ENCODE measurements at places on chromosomes 3 and 15.
A peak's percentile ranks its signal among the peaks of the same experiment; 100 is the strongest.

GRCh38 chr15:60793656-60794055, 314.7 kb upstream of the ICE2 start:
- DNase-seq: no peak

DNA sequence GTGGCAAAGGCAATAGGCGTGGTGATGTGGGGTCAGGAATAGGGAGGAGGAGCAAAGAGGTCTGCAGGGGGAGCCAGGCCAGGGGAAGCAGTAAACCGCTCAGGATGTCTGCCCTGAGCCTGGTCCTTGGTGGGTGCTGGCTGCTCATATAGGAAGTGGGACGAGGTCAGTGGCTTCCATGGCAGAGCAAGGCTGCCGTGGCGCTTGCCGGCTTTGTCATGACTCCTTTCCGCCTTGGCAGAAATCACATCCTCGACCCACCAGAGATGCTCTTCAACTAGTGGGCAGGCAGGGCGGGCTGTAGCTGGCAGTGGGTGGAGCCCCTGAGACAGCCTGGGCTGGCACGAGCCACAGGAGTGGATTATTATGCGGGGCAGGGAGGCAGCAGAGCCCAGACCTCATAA, 13.1 kb upstream of the SKOR1 start:
- DNase-seq: peak; percentile 70

DNA sequence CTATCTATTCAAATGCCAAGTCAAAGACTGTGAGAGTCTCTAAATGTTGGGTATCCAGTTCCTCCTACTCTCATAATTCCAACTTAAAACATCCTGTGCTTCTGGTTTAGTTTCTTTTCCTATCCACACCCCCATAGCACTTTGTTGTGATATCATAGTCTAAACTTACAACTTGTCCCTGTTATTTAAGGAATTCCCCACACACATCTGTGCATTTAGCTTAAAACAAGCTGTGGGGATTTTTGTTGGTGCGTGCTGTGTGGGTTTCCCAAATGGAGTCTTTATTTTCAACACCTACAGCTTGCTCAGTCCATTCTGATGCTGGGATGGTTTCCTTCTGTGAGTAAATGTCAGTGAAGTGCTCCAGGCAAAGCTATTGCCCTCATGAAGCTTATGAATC, 167.3 kb downstream of the GMNC start:
- DNase-seq: no peak

DNA sequence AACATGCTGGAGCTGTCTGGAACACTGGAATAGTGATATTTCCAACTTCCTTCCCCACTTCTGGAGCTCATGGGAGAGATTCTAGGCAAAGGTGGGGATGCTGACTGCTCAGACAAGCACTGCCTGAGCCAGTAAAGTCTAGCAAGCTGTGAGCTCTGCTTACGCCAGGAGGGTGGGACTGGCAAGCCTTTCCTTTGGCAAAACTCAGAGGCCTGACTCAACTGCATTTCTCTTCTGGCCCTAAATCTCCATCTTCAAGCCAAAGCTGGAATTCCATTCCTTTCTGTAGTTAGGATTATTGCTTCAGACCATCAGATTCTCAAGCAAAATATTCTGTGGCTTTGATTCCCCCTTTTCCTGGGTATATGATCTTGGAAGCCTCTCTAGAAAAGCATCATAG, 20.3 kb upstream of the EPB42 start:
- no peak for DNase-seq

GRCh38 chr3:3605226-3605625, 194.0 kb upstream of the LRRN1 start:
- no peak for DNase-seq

DNA sequence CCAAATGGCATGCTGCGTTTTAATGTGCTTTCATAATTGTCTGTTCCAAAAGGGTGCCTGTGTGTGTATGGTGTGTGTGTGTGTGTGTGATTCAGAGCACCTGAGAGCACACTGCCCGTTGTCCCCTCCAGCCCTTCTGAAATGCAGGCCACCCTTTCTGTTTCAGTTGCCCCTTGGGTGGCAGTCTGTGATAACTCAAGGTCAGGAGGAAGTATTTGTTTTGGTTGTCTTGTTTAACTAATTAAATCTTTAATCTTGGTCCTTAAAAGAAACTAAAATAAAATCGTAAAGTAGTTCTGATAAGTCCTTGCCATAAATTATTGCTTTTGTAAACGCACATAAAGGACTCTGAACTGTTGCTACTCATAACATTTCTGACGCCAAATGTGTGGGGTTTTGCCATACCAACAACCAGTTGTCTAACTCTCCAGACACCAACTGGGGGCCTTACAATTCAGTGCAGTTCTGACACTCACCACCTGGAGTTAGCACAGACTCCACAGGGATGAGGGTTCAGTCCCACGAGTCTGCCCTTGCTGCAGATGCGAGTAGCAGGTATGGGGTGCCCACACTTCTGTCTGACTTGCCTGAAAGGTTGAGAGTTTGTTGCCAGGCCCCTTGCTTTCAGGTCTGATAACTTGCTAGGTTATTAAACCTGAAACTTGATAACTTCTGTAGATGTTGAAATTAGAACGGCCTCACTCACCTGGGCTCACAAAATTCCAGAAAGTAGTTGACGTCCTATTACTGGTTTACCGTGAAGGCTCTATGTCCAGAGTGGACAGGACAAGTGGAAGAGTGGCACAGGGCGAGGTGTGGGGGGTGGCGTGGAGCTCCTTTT, 157.3 kb downstream of the IGF1R start:
- DNase-seq: no peak

- no peak for DNase-seq
Measured at GRCh38 chr3:121152573-121152972, 244.6 kb downstream of the STXBP5L start.

DNA sequence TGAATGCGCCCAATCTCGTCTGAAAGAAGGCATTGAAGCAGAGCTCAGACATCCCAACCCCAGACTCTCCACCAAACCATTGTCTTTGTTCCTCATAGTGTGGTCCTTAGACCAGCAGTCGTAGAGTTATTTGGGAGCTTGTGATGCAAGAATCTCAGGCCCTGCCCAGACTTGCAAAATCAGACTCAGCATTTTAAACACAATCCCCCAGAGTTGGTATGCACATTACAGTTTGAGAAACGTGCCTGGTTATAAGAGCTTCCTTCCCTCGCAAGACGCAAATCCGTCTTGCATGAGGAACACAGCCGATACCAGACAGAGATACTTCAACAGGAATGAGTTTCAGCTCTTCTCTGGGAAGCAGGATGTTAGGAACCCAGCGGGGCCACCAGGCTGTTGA, 38.9 kb upstream of the IREB2 start:
- DNase-seq: peak; percentile 15
